ENCODE measurements at places on chromosomes 2 and 18.

- DNase-seq: no peak
Measured at GRCh38 chr2:8121022-8121825, 560.6 kb upstream of the ID2 start.

DNA sequence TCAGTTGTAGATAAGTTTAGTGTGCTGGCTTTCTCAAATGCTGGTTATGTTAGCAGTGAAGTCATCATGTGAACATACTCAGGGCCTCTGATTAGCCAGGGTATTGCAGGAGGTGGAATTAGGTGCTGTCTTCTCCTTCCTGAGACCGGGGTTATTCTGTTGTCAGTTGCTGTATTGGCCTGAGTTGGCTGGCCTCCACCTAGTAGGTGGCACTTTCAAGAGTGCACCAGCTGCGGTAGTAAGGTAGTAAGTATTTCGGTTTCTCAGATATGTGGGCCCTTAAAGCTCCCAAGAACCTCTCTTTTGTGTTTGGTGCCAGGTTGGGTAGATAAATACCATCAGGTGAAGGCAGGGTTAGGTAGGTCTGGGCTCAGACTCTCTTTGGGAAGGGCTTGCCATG is 1430.5 kb upstream of the CELF4 start:
- no peak for DNase-seq

- no peak for DNase-seq
Measured at GRCh38 chr2:186883666-186884065, 34.7 kb upstream of the ZSWIM2 start.

- no peak for DNase-seq
Measured at GRCh38 chr2:95056461-95057459, 31.3 kb downstream of the MAL start.

- DNase-seq: no peak
Measured at GRCh38 chr2:171404261-171404660, 29.5 kb downstream of the METTL8 start.

- no peak for DNase-seq
Measured at GRCh38 chr2:44582363-44583008, 220.7 kb downstream of the CAMKMT start.

GRCh38 chr2:216850665-216851322 is 9.1 kb downstream of the TNP1 start:
- DNase-seq: no peak

DNA sequence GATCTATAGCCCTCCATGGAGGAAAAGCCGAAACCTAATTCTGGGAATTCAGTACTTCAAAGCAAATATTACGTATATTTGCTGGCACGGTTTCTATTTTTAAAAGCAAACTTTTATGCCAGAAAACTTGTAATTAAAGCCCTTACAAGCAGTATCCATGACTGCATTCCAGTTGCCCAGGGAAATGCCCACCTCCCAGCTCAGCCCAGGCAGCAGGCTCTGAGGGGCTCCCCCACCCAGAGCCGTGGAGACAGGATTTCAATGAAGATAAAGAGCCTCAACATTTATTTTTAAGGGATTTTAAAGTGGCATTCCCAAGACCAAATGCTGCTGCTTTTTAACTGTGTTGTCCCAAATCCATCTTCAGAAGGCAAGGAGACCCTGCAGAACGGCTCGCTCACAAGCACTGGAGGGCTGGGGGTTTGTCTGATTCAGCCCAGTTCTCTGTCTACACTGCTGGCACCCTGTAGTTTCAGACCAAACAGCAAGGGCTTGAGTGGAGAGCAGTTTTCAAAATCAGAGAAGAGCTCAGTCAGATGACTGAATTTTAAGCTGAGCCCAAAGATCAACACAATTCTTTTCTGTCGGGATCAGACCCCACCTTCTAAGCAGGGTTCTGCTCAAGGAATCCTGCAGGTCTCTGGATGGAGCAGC is 105.1 kb downstream of the KCNF1 start:
- DNase-seq: peak; percentile 13

DNA sequence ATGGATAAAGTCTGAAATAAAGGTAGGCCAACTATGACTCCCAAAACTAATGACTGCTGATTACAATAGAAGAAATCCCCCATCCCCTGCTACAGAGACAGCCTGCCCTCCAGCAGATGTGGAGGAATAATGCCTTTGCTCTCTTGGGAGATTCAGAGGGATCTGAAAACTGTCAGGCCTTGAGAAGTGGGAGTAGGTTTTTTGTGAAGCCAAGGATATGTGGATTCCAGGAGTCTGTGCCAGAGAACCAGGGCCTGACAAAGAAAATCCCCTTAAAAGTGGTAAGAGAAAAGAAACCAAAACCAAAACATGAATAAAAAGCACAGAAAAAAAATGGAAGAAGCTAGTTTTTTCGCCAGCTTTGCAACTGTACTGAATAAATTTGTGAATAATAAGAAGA is 397.6 kb downstream of the ZNF521 start:
- DNase-seq: no peak

GRCh38 chr2:158546412-158547144 is 89.8 kb downstream of the PKP4 start:
- no peak for DNase-seq

DNA sequence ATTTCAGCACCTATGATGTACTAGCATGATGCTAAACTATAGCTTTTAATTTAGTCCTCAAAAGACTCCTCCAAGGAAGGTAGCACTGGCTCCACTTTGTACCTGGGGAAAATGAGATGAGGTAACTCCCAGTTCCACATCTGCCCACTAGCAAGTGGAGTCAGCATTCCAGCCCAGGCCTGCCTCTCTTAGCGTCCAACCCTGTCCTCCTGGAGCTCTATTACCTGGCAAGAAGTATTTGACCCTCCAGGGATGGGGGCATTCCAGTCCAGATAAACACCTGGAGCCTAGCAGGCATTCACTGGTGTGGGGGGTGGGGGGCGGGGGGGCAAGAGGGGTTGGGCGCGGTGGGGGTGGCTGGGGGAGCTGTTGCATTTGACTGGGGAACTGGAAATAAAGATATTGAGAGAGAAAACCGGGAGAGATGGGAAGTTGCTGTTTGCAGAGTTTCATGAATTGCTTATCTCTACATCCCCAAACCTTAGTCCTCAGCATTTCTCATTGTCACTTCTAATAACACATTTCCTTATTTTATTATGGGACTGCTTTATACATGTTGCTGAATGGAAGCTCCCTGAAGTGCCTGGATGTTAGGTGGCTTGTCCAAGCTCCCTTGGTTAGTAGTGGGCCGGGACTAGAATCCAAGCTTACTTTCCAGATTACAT is 22.0 kb upstream of the FZD5 start:
- DNase-seq: peak; percentile 64

DNA sequence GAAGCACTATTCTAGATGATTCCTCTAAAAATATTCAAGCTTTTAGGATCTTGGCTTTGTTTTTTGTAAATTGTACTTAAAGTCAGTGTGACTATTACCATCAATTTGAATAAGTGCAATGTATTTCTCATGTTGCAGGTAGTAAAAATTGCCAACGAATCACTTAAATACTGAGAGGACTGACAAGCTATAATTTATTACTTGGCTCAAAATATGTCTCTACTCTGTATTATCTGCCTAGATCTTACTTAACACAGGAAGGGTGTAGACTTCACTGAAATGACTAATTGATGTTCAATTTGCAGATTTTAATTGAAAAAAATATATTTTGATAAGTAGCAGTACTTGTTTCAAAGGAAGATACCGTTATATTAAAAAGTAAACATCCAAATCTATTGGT is 202.3 kb downstream of the SLC8A1 start:
- DNase-seq: no peak

DNA sequence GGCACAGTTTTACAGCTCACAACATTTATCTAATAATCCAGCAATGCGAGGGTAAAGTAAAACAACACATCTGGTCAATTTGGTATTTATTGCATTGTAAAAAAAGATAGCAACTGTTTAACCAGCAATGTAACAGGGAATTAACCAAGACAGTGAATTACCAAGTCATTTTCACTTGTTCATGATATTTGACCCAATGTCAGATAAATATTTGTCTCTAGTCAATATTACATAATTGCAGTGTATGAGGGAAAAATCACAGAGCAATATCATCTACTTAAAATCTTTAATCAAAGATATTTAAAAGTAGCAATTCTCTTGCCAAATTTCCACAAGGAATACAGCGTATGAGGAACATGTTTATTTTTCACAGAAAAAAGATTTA is 1265.1 kb upstream of the CHAC2 start:
- no peak for DNase-seq

DNA sequence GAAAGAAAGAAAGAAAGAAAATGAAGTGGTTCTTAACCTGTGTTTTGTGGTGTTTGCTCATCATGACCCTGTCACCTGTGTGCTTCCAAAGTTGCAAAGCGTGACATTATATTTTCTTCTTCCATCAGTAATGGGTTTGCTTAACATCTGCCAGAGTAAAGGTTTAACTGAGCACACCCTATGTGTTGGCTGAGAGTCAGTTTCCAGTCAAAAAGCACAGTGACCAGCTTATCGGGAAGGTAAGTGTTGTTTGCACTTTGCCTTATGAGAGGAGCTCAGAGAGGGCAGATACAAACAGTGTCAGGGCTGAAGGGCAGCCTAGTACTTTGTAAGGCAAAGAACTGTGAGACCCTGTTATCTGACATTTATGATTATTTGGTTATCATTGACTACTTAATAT is 406.2 kb upstream of the CWC22 start:
- no peak for DNase-seq

GRCh38 chr2:50514901-50515300 is 517.0 kb downstream of the NRXN1 start:
- peak; percentile 86 for DNase-seq
